ENCODE measurements at places on chromosomes 5 and 9.

- DNase-seq: no peak
Observed at GRCh38 chr9:76699971-76700370, 64.3 kb upstream of the PCA3 start.

DNA sequence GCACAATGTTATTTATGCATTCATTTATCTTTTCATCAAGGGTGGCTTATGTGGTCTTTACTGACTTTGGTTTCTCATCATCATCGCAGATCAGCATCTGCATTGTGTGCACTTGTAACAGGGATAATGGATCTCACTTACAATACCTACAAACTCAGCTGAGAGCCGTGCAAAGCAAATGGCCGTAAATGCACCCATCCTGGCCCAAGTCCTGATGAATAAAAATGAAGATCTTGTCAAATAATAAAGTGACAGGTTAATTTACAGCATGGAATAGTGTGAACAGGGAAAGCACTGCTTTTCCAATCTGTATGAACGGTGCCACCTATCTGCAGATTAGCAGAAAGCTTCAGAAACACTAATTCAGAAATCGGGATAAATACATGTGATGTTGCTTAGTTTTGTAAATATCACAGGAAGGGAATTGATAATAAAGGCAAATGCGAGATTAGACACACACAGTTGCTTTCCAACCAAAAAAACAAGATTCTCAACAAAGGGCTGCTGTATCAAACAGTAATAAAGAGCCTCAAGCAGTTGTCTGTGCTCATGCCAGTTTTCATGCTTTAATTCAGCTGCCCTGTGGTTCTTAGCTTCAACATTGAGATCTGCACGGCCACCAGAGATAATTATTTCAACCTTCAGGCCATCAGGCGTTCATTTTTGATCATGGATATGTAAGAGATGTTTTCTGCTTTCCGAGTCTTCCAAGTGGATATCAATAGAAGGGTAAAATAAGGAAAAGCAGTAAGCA is 153.4 kb upstream of the POU5F2 start:
- DNase-seq: no peak

- DNase-seq: no peak
Observed at GRCh38 chr5:112210430-112211005, 208.6 kb downstream of the EPB41L4A start.

DNA sequence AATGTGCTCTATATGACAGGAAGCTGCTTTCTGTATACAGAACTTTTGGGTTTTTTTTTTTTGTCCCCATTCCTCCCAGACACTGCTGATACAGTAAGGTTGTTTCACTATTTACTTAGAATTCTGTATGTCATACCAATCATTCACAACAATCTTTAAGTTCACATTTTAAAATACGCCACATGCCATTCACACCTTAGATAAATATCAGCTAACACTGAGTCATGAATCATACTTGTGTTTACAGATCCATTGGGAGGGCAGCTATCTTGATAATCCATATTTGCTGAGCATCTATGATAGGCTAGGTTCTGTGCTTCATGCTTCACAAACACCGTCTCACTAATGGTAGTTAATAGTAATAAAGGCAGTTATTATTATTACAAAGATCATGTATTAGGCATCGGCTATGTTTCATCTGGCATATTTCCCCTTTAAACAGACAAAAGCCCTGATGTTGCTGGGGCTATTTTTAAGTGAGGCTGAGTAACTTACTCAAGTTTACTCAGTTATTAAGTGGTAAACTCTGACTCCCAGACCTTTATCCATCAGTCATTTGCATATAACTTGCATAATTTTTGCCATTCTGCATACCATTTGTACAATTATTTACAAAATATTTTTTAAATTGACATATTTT is 152.2 kb upstream of the HMHB1 start:
- no peak for DNase-seq

- DNase-seq: no peak
Observed at GRCh38 chr5:175257128-175257846, 186.7 kb downstream of the DRD1 start.

- DNase-seq: no peak
Observed at GRCh38 chr5:57416278-57416994, 66.2 kb downstream of the ACTBL2 start.

DNA sequence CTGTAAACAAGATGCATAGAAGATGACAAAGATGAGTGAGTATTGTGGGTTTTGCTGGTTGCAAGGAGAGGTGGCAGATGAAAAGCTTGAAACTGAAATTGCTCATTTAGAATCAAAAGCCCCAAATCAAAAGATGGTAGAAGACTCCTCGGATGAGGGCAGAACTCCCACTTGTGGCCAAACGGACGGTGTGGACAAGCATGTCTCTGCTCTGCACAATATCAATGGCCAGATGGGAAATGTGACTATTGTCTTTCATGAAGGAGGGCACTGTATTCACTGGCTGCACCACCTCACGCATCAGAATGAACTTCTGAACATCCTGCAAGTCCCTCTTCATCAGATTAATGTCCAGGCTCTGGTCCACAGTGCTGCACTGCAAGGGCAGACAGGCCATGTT is 541.7 kb downstream of the MTRR start:
- DNase-seq: no peak

All from stimulated activated CD4-positive, alpha-beta T cell treated with anti-CD3 and anti-CD28 coated beads, TNF-alpha, amount 100 ng/mL, for 48 hours (primary cell).